ENCODE measurements at places on chromosomes 1 and 21.

GRCh38 chr1:164757625-164758024 lies 198.6 kb downstream of the PBX1 start:
- no peak for DNase-seq

GRCh38 chr1:53909946-53910345 lies 16.0 kb downstream of the DIO1 start:
- no peak for DNase-seq

GRCh38 chr1:1004780-1005697 lies 5.1 kb upstream of the HES4 start:
- DNase-seq = no peak

DNA sequence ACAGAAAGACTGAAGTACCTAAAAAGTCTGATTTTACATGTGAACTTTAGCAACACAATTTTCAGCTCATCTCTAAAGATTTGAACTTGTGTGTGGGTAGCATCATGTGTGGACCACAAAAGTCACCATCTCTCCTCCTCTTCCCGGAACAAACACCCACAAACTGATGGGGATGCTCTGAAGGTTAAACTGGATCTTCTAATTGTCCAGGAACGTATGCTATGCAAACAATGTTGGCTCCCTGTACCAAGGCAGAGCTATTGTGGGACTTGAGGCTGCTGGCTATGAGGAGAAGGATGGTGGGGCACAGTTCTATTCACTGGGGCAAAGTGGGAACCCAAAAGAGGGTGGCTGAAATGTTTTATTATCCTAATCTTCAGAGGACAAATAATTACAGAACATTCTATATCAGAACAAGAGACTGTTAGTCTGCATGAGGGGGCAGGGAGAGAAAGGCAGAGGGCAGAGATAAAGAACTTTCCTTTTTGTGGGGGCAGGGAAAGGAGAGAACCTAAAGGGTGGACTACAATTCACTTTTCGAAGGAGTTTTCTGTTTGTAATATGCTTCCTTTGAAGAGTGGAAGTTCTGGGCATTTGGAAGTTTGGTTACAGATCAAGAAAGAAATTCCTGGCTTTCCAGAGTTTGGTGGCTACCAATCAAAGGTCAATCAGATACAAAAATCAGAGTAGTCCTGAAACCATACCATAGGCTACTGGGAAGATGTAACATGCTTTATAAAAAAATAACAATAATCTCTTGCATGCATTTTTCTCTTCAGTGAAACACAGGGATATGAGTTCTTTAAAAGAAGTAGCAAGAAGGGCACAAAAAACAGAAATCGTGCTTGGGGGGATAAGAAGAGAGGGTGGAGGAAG lies 62.9 kb downstream of the GADD45A start:
- DNase-seq = no peak

GRCh38 chr1:205677167-205677566 lies 3.1 kb downstream of the SLC45A3 start:
- no peak for DNase-seq

- DNase-seq = no peak
Measured at GRCh38 chr1:11842154-11843041, 5.2 kb downstream of the NPPA start.

DNA sequence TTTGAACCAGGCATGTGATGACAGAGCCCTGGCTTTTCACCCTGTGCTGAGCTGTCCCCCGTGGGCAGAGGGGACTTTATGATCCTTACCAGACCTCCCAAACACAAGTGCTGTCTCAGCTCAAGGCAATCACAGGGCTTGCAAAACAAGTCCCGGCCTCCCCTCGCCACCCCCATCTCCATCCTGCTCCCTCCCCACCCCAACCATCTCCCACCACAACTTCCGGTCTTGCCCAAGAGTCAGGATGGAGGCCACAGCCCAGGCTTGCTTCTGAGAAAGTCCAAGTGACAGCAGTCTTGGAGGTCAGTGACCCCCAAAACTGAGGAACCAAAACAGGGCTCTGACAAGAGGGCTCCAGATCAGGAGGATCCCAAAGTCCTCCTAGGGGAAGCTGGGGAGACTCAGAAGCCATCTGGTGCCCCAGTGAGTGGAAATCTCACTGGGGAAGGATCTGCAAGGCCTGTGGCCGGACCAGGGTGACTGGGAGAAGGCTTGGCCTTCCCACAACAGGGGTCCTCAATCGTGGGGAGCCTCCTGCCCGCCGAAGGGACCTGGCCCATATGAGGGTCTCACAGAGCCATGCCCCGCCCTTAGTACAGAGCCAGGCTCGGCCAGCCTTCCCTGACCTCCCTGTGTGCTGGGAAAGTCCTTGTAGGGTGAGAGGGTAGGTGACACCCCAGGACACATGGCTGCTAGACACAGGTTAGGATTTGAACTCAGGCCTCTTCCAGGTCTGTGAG lies 4.5 kb upstream of the SDC3 start:
- DNase-seq = no peak

DNA sequence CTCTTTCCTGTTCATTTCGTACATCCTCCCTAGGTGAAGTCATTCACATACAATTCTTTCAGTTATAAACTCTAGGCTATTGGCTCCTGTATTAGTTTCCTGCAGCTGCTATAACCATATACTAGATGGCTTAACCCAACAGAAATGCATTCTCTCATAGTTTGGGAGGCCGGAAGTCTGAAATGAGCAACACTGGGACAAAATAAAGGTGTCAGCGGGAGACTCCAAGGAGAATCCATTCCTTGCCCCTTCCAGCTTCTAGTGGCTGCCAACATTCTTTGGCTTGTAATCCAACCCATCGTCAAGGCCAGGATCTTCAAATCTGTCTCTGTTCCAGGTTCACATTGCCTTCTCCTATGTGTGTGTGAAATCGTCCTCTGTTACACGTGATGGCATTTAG lies 71.3 kb downstream of the TOR3A start:
- DNase-seq = no peak

GRCh38 chr1:226764533-226764932 lies 25.5 kb upstream of the ITPKB start:
- DNase-seq = no peak

DNA sequence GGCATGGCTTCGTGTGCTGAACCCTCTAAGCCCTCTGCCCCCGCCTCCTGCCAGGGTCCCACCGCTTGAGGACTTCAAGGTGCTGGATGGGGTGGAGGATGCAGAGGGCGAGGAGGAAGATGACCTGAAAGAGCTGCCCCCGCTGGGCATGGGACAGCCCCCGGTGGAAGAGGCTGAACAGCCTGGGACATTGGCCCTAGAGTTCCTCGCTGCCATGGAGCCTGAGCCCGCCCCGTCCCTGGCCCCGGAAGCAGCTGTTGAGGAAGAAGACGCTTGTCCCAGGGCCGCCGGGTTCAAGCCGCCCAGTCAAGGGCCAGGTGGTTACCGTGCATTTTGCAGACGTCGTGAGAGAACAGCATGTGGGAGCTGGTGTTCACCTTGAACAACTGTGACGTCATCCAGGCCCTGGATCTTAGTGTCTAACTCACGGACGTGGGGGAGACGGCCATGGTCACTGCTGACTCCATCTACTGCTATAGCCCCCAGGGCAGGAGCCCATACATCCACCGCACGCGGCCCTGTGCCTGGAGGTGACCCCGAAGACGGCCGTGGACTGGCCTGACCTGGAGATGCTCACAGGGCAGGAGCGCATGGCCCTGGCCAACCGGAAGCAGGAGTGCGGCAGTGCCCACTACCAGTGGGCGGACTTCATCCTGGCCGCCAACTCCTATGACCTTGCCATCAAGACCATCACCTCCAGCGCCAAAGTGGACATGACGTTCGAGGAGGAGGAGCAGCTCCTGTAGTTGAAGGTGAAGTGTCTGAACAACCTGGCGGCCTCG lies 90.1 kb downstream of the PPP1R12B start:
- DNase-seq = no peak

- no peak for DNase-seq
Measured at GRCh38 chr1:164155347-164155746, 403.6 kb upstream of the PBX1 start.

- no peak for DNase-seq
Measured at GRCh38 chr1:25204797-25205480, 27.4 kb downstream of the SYF2 start.

- DNase-seq = no peak
Measured at GRCh38 chr1:28927648-28928313, 13.4 kb downstream of the EPB41 start.

GRCh38 chr1:47755101-47755990 lies 241.8 kb downstream of the TRABD2B start:
- DNase-seq = peak; percentile 8

DNA sequence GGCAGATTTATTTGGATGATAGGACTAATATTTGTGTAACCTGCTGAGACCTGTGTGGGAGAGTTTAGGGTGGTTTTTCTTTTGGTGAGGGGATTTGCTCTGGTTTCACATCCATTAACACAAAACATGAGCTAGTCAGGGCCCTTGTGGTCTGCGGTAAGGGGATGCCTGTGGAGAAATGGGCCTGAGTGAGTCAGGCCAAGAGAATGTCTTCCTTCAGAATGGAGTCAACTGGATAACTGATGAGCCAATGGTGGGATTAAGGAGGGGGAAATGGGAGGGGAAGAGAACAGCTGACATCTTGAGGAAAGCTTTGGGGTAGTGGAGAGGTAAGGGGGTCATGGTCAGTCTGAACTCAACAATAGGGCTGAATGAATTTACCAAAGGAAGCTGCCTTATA lies 13.9 kb downstream of the WNT2B start:
- DNase-seq = no peak

DNA sequence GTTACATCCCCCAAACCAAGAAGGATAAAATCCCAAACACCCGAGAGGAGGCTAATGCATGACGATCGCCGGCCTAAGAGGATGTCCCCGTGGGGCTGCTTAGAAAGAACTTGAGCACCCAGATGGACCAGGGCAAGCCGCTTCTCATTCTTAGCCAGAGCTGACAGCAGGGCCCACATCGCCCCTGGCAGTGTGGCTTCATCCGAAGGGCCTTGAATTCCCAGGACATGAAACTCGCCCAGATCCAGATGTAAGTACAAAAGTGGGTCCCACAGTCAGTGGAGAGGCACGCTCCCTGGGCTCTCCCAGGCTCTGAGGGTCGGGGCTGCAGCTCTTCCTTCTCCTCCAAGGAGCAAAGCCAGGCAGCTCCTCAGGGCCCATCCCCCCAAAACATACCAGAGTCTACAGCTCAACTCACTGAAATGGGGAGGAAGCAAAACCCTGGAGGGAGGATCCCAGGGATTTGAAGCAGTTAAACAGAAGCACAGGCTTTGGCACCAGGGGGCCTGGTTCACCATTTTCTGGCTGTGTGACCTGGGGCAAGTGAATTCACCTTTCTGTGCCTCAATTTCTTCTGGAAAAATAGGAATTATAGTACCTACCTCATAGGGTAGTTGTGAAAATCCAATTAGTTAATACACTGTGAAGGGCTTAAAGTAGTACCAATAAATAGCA lies 85.6 kb downstream of the MAN1C1 start:
- no peak for DNase-seq

GRCh38 chr1:239952348-239953308 lies 139.1 kb upstream of the FMN2 start:
- no peak for DNase-seq

GRCh38 chr1:162626094-162626493 lies 6.2 kb upstream of the DDR2 start:
- no peak for DNase-seq

DNA sequence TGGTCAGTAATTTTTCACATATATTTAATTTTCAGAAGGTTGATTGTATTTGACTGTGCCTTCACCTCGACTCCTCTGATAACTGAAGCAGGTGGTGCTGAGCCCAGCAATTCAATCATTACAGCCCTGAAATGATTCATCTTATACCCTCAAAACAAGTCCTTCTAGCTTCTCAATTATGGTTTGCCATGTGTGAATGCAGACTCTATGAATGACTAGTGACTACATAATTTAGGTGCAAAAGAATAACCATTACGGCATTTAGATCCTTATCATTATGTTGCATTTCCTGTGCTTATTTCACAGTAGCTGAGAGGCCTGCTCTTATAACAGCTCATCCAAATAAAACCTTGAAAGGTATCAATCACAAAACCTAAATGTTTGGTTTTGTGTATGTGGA lies 54.0 kb upstream of the COL11A1 start:
- no peak for DNase-seq

DNA sequence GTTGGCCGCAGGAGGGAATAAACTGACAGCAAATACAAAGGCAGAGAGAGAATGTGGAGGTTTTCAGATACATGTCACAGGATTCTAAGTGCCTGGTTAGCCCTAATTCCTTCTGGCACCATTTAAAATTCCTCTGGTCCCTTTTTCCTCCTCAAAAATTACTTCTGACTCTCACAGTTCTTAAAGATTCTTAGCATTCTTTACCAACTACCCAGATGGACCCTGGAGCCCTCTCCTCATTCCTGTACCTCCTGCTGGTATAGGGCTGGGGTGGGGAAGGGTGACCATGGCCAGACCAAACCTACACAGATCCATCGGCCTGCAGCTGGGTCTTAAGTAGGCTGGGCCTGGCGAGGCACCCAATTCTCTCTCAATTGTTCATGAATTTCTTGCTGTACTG lies 7.2 kb downstream of the MKNK1 start:
- no peak for DNase-seq

DNA sequence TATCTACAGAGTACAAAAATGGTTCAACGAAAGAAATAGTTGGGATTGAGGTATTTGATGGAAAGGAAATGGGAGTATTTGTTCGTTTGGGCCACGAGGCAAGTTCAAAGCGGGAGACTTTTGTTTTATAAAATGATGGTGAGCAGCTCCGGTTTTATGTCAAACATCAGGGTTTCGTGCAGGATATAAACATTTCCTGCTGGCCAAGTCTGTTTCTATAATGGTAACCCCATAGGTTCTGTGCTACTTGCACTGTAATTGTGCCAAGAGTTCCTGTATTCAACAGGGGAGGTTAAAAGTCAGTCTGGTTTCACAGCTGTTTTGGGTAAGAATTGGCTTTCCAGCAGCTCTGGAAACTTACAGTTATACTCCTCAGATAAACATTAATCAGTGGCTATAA lies 290.3 kb upstream of the NRIP1 start:
- DNase-seq = no peak

GRCh38 chr1:202315576-202316168 lies 26.1 kb downstream of the UBE2T start:
- DNase-seq = peak; percentile 40

- no peak for DNase-seq
Measured at GRCh38 chr1:6912518-6912917, 127.3 kb downstream of the CAMTA1 start.

GRCh38 chr1:6783936-6784559 lies 1.2 kb upstream of the CAMTA1 start:
- no peak for DNase-seq

DNA sequence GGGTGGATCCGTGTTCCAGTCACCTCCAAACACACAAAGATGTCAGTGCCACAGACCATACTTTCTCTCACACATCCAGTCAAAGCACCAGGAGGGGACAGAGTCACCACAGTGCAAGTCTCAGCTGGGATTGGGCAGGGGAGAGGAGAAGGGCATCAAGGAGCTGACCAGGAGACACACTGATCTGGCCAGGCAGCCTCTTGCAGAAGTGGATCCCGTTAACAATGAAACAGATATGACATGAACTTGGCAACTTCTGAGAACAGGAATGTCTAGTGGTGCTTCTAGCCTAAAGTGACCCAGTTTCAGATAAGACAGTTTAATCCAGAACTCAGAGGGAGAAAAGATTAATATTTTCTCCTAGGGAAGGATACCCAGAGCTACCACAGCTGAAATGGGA lies 71.0 kb downstream of the HIVEP3 start:
- no peak for DNase-seq
